ENCODE measurements at places on chromosomes 16 and 17.

DNA sequence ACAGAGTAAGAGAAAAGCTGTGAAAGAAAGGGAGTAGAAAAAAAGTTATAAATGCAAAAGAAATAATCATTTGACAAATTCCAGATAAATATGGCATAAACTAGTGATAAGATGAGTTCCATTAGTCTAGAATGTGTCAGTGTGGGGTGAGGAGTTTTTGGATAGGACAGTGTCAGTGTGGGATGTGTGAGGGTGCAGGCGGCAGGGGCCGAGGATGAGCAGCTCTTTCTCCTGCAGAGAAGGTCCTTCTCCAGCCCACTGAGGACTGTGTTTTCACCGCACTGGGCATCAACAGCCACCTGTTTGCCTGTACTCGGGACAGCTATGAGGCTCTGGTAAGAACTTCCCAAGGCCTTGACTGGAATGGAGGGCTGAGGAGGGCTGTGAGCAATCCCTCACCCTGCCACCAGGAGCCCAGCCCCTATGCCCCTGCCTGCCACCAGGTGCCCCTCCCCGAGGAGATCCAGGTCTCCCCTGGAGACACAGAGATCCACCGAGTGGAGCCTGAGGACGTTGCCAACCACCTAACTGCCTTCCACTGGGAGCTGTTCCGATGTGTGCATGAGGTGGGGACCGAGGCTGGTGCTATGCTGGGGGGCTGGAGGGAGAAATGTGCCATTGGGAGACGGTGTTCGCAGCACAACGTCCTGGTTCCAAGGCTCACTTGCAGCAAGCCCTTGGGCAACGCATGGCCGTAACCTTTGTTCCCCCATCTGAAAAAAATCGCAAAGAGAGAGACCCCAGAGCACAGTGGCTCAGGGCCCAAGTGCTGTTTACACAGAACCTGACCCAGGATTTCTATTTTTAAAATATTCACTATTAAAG, 13.1 kb downstream of the RAPGEFL1 start:
- peaks cover 8% of the 10 kb centered on the region for H3K4me1 ChIP-seq
- H3K36me3 ChIP-seq: no peaks in the 10 kb centered on the region
- peak overlapping the region; percentile 81 for H3K4me3 ChIP-seq
- DNase-seq: peak; percentile 26
- no peaks in the 10 kb centered on the region for H3K27me3 ChIP-seq

- no peak for DNase-seq
- H3K27ac ChIP-seq: no peak overlapping the region
- H3K4me1 ChIP-seq: no peaks in the 10 kb centered on the region
- no peak overlapping the region for H3K4me3 ChIP-seq
Measured at GRCh38 chr16:86929057-86929871, 350.9 kb downstream of the FOXL1 start.

DNA sequence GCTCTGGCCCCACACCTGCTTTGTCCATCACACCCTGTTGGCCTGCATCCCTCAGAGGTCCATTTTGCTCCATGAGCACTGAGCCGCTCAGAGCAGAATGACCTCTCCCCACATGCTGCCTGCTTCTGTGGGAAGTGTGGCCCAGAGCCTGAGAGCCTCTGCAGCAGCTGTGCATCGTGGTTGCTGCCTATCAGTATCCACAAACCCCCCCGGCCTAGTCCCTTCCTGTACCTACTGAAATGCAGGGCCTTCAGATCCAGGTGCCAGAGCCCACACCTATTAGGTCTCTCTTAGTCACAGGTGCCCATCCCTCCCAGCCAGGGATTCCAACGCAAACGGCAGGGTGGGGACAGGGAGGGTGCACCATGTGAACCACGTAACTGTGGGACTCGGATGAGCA, 16.6 kb upstream of the TRPV3 start:
- DNase-seq: no peak
- H3K27ac ChIP-seq: no peak overlapping the region
- no peaks in the 10 kb centered on the region for H3K27me3 ChIP-seq
- H3K36me3 ChIP-seq: peaks cover 9% of the 10 kb centered on the region
- no peak overlapping the region for H3K4me3 ChIP-seq

- peak overlapping the region; percentile 96 for H3K27ac ChIP-seq
- H3K4me1 ChIP-seq: peaks cover 36% of the 10 kb centered on the region
- peak overlapping the region; percentile 96 for H3K4me3 ChIP-seq
- H3K27me3 ChIP-seq: peaks cover 20% of the 10 kb centered on the region
- peaks cover 14% of the 10 kb centered on the region for H3K36me3 ChIP-seq
Measured at GRCh38 chr17:36949461-36949927, 740 bp downstream of the AATF start.

GRCh38 chr16:88197481-88198456, 185.0 kb upstream of the ZNF469 start:
- H3K4me1 ChIP-seq: no peaks in the 10 kb centered on the region
- H3K27me3 ChIP-seq: peaks cover 2% of the 10 kb centered on the region
- no peak for DNase-seq
- no peaks in the 10 kb centered on the region for H3K36me3 ChIP-seq
- no peak overlapping the region for H3K4me3 ChIP-seq
- H3K27ac ChIP-seq: no peak overlapping the region

GRCh38 chr17:39861235-39861634, 2.9 kb downstream of the IKZF3 start:
- H3K27ac ChIP-seq: peak overlapping the region; percentile 92
- no peaks in the 10 kb centered on the region for H3K27me3 ChIP-seq
- peak overlapping the region; percentile 96 for H3K4me3 ChIP-seq
- peaks cover 68% of the 10 kb centered on the region for H3K4me1 ChIP-seq

DNA sequence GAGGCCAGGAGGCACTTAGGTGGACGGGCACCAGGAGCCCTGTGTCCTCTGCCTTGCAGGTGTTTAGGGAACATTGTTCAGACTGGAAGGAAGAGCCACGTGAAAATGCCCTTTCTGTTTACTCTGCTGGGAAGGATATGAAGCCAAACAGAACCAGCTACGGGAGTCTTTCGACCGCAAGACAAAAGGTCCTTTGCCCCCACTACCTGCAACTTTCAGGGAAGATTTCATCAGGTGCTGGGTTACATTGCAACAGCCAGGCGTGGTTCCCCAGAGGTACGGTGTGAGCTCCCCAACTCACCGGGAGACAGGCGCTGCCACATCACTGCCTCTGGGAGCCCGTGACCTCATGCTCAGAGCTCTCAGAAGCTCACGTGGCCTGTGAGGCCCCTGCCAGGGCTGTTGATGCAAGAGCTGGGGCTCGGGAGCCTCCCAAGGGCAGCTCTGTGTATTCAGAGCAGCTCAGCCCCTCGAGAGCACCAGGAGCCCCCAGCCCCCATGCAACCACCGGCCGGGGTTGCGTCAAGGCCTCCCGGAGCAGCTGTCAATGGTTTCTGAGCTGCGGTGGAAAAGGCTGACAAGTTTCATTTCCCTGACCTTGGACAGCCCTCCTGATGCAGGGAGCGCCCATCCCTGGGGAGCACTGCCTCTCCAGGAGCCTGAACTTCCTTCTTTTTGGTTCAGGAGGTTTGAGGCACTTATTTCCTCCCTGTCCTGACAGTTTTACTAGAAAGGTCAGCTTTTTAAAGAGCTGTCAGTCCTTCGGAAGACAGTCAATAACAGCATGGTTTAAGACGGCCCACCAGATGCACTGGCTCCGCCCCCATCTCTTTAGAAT, 42.1 kb downstream of the TBC1D16 start:
- H3K27ac ChIP-seq: peak overlapping the region; percentile 88
- H3K4me3 ChIP-seq: peak overlapping the region; percentile 89
- H3K36me3 ChIP-seq: no peaks in the 10 kb centered on the region
- peaks cover 63% of the 10 kb centered on the region for H3K4me1 ChIP-seq

DNA sequence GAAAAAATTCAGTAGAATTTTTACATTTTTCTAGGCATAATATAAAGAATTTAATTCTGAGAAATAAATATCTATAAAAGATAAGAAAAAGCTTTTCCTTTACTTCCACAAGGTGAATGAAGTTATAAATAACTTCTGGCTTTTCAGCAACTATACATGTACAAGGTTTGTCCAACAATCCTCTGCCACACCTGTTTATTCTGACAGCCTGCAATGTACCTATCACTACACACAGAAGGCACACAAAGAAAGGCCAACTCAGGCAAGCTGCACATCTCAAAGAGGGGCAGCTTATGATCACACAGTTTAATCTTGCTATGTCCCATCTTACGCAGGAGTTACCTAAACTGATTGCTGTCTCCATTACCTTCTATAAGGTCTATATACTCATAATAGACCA, 120.2 kb downstream of the MYO1D start:
- no peak overlapping the region for H3K27ac ChIP-seq
- no peak overlapping the region for H3K4me3 ChIP-seq
- no peaks in the 10 kb centered on the region for H3K36me3 ChIP-seq
- no peak for DNase-seq

DNA sequence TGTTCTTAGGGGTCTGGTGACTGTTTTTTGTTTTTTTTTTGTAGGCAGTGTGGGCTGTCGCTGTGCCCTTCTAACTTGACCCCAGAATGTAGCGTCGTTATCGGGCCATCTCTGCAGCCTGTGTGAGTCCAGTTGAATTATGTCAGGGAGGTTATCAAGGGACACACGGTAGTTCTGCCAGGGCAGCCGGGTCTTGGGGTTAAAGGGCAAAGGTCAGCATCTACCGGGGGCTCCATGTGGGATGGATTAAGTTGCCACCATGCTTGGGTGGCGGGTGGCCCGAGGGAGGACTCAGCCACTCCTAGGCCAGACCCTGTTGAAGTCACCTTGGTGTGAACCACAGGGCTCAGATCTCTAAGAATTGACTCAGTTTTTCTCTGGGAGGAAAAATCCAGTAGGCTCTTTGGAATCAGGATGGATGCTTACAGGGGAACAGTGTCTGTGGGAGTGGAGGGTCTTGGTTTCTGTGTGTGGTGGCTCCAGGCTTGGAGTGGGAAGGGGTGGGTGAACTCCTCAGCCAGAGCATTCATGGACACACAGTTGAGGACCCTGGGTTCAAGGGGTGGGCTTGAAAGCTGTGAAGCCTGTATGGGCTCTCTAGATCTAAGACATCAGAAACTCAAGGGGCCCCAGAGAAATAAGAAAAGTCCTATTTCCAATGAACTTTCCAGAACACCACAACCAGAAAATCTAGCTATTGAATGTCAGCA, 191.7 kb downstream of the IRF8 start:
- DNase-seq: no peak
- H3K4me3 ChIP-seq: no peak overlapping the region
- H3K27ac ChIP-seq: no peak overlapping the region
- H3K27me3 ChIP-seq: no peaks in the 10 kb centered on the region
- H3K36me3 ChIP-seq: no peaks in the 10 kb centered on the region
- peaks cover 12% of the 10 kb centered on the region for H3K4me1 ChIP-seq

DNA sequence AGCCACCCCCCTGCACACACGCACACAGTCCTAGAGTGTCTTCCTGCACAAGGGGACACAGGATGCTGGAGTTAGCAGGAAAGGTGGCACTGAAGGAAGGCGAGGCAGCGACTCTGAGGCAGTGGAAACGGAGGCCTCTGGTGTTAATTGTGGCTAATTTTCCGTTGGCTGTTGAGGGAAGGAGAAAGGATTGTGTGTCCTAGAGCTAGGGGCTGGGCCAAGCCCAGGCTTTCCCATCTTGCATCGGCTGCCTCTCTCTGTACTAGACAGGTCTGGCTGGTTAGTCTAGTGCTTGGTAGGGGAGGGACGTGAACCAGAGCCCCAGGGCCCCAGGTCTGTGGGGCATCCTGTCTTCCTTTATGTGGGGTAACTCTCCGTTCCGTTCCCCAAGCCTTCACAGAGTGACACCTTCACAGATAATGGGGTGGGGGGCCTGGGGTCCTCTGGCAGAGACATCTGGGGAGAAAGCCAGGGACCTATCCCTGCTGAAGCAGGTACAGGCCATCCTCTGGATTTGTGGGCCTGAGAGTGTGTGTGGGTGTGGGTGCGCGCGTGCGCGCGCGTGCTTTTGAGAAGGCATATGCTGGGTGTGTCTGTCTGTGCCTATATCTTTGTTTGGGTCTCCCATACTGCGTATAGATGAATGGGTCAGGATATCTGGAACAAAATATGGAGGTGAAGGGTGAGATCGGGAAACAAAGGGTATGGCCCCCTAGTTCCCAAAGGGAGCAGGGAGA, at the start of gene CHD3:
Gene CHD3, plus strand, starts transcription at position 606 of the 737 bp plus-strand sequence. CDS start 212 bp downstream, outside the sequence.
- H3K4me3 ChIP-seq: no peak within 1 kb of the TSS
- H3K36me3 ChIP-seq: no peaks in the 10 kb centered on the region
- H3K27me3 ChIP-seq: no peaks in the 10 kb centered on the region
- H3K27ac ChIP-seq: no peak within 1 kb of the TSS

- H3K4me3 ChIP-seq: no peak overlapping the region
- no peaks in the 10 kb centered on the region for H3K4me1 ChIP-seq
- H3K27me3 ChIP-seq: peaks cover 18% of the 10 kb centered on the region
- H3K27ac ChIP-seq: no peak overlapping the region
Measured at GRCh38 chr17:68785565-68786486, 169.4 kb downstream of the ABCA8 start.

- H3K4me3 ChIP-seq: peak overlapping the region; percentile 12
- H3K36me3 ChIP-seq: peaks cover 11% of the 10 kb centered on the region
- H3K4me1 ChIP-seq: peaks cover 7% of the 10 kb centered on the region
- no peak for DNase-seq
- H3K27me3 ChIP-seq: no peaks in the 10 kb centered on the region
Measured at GRCh38 chr16:12219992-12220391, 243.5 kb downstream of the SNX29 start.

DNA sequence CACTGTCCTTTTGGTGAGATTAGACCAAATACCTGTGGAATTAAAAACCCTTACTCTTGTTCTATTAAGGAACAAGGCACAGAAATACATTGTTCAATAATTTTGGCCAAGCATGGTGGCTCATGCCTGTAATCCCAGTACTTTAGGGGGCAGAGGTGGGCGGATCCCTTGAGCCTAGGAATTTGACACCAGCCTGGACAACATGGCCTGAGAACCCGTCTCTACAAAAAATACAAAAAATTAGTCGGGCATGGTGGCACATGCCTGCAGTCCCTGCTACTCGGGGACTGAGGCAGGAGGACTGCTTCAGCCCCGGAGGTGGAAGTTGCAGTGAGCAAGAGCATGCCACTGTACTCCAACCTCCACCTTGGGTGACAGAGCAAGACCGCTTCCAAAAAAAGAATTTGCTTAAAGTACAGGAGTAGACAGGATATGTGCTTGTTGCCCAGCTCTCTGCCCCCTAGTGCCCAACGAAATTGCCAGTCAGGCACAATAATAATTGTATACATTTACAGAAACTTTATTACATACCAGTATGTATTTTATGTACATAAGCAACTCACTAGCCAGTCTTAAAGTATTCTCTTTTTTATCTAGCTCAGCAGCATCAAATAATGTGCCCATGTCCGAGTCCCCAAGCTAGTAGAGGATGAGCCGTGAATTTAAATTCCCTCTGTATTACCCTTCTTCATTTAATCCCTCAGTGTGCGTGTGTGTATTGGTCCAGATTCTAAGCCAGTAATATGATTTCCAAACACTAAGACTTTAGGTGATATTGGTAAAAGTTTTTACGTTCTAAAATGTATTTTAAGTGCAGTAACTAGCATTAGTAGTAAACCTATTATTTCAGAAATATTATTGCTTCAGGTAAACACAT, 1.4 kb downstream of the THUMPD1 start:
- H3K27me3 ChIP-seq: no peaks in the 10 kb centered on the region
- H3K4me3 ChIP-seq: peak overlapping the region; percentile 91
- peaks cover 44% of the 10 kb centered on the region for H3K36me3 ChIP-seq
- no peak for DNase-seq
- peaks cover 5% of the 10 kb centered on the region for H3K4me1 ChIP-seq
